ENCODE measurements at places on chromosomes 4 and X.

GRCh38 chr4:11910812-11911211 is 482.1 kb upstream of the HS3ST1 start:
- no peak for DNase-seq

- no peak for DNase-seq
These were observed 28.3 kb downstream of the STK32B start for GRCh38 chr4:5079581-5079980.

- no peak for DNase-seq
These were observed 96.1 kb downstream of the AFF1 start for GRCh38 chr4:87030755-87031441.

DNA sequence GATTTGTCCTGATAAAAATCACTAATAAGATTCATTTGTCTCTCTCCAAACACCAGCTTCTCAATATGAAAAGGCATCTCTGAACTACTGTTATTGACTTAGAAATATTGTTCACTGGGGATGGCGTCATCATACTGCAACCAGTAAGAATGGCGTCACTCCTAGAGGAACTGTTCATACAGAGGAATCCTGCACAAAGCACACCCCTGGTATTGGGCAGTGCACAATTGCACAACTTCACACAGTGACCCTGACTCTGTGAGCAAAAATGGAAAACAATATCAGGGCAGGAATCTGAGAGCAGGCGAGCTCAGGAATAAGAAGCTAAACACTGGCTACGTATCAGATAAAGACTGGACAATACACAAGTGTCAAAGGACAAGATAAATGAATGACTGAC is 66.7 kb upstream of the PNPLA4 start:
- no peak for DNase-seq

DNA sequence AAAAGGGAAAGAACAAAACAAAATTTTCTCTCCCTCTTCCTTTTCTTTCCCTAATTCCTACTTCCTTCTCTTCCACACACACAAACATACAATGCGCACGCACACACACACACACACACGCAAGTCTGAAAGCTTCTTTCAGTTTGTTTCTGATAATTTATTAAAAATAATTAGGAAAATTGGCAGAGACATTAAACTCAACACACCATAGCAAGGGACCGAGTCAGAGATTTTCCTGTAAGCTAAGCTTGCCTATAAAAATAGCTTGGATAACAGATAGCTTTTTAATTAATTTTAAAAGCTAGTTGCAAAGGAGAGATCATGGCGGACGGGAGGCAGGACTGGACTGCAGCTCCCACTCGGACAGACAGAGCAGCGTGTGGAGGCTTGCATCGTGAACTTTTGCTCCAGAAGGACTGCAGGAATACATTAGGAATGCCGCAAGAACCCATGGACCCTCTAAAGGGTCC is 92.6 kb upstream of the MAPK10 start:
- DNase-seq = no peak

- DNase-seq = no peak
These were observed 190.7 kb downstream of the RPA4 start for GRCh38 chrX:97074400-97074799.

DNA sequence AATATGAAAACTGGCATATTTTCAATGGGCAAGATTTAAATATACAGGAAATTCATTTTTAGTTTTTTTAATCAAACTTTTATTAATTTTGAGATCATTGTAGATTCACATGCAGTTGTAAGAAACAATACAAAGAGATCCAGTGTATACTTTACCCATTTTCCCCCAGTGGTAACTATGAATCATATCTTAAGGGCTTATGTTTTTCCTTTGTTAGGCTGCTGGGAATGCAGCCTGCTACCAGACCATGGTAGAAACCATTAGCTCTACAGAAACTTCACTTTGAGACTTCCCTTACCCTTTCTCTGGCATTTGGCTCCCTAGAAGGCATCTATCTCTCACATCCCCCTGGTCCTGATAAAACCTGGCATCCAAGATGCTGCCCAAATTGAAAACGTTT is 147.6 kb upstream of the EOLA2 start:
- DNase-seq = no peak

DNA sequence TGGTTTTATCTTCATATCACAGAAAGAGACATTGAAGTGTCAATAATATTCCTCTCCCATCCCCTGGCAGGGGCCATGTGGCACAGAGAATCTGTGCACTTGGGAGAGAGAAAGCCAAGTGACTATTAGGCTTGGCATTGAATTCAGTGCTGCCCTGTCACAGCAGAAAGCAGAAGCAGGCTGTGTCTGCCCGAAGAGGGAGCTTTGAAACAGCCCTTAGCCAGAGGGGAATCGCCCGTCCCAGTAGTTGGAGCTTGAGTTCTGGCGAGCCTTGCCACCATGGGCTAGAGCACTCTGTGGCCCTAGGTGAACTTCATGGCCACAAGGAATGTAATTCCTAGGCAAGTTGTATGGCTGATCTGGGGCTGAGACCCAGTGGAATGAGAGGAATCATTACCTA is 282.5 kb upstream of the PCDH10 start:
- no peak for DNase-seq

DNA sequence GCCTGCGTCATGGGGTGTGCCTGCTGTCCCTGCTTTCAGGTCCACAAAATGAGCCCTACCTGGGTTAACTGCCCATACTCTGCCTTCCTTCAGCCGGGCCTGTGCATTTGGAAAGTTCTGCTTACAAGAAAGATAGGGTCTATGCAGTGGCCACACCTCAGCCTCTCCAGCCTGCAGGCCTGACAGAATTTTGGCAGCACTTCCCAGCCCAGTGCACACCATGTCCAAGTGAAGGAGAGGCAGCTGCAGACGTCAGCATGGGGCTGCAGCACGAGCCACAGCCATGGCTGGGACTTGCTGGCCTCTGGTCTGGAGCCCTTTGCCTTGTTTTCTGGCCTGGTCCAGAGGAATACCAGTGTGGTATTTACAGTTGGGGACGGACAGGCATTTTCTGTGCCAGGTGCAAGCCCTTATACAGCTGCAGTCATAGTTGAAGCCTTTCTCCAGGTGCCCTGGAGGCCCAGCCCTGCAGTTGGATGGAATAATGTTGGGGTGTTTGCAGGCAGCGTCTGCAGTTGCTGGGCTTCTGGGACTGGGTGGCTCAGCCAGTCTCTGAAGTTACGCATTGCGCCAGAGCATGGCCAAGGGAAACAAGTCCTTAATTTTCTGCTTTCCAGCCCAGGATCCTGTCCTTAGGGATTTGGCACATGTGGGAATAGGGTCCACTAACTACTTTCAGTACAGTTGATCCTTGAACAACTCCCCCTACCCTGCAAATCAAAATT is 26.2 kb downstream of the JADE1 start:
- DNase-seq = no peak

- no peak for DNase-seq
These were observed 36.5 kb downstream of the ACOX3 start for GRCh38 chr4:8403976-8404375.

GRCh38 chr4:55446578-55446922 is 50.8 kb downstream of the TMEM165 start:
- no peak for DNase-seq

GRCh38 chrX:100477467-100477866 is 67.4 kb upstream of the PCDH19 start:
- DNase-seq = no peak

DNA sequence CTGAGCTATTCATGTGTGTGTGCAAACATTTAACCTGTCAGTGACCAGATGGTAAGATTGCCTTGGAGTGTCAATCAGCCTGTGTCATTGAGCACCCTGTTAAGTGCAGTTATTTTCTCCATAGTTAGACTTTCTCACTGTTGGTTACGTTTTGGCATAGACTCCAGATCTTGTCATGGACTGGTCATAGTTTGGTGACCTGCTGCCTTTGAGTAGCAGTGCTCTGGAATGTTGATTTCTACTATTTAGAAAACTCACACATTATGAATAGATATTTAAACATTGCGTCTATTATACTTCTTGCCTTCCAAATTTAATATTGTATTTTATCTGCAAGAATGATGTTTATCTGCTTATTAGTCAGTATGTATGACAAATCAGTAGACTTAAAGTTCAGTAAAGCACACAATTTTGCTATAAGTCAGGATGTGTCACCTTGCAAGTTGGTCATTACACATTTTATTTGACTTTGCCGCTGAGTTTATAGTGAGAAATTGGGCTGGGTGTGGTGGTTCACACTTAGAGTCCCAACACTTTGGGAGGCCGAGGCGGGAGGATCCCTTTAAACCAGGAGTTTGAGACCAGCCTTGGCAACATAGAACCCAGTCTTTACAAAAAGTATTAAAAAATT is 42.4 kb downstream of the KIAA0232 start:
- DNase-seq = no peak
